GM12878 (cell line): ENCODE measurements at places on chromosomes 2 and 18. TPM values are rescaled to one million over a fixed set of nuclear protein-coding genes. Genes with fewer than 3 reads are reported as not detected.

DNA sequence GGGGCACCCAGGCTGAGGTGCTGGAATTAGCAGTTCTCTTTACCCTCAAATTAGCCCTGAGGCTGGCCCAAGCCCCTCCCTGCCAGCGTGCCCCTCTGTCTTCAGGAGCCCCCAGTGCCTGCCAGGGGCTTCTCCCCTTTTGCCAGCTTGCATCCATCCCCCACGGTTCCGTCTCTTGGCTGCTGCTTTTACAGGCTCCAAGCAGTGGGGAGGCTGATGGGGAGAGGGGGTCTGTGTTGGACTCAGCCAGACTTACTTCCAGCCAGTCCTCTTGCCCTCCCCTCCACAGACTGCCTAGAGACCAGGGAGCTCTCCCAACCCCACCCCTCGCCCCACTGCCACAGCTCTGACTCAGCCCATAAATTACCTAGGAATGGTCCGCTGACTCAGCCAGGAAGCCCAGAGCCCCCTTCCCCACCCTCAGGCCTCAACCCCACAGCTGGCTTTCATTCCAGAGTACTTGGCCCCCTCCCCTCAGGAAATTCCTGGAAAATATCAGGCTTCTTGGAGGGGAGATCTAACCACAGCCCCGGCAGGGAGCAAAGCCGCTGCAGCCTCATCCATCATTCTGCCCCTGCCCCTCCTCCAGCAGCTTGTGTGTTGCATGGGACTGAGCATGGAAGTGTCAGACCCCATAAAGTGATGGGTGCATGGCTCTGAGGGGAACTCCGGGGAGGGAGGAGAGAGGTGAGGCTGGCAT is 184.6 kb downstream of the ZFP36L2 start:
- no peak for DNase-seq

- DNase-seq, result no peak
Measured at GRCh38 chr2:234973008-234973407, 21.2 kb downstream of the SH3BP4 start.

- DNase-seq, result no peak
Measured at GRCh38 chr2:37833423-37833822, 91.7 kb upstream of the RMDN2 start.

GRCh38 chr2:18132697-18133096 is 254.2 kb downstream of the KCNS3 start:
- no peak for DNase-seq

DNA sequence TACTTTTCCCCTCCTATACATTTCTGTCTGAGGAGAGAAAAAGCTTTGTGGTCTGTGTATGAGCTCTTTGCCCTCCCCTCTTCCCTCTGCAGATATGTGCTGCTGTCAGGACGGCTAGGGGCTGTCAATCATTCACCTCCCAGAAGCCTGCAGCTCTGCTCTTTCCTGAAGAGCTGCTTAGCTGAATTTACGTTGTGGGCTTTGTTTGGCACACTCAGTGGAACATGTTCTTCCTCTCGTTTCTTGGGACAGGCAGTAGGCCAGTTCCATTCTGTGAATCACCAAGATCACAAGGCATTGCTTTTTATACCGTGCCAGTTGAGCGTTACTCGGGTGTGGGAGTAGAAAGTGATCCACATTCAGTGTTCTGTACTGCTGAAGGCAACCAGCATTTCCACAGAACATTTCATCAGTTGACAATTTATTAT is 136.7 kb downstream of the LAMA3 start:
- no peak for DNase-seq

- no peak for DNase-seq
Measured at GRCh38 chr18:77960791-77961410, 711.3 kb downstream of the GALR1 start.

DNA sequence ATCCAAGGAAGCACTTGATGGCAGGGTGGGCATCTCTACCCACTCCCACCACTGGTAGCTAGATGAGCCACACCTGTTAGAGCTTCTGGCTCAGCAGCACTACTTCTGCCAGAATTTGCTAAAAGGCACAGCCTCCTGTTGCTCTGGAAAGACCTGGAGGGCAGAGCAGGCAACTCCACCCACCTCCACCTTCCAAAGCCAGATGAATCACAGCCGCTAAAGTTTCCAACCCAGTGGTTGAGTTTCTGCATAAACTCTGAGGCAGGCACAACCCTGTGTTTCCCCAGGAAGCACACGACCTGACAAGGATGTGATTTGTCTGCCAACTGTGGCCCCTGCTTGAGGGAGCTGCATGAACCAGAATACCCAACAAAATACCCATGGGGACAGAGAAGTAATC is 111.6 kb upstream of the GCFC2 start:
- DNase-seq, result no peak

GRCh38 chr2:49567811-49568600 is 413.7 kb upstream of the FSHR start:
- DNase-seq, result no peak

DNA sequence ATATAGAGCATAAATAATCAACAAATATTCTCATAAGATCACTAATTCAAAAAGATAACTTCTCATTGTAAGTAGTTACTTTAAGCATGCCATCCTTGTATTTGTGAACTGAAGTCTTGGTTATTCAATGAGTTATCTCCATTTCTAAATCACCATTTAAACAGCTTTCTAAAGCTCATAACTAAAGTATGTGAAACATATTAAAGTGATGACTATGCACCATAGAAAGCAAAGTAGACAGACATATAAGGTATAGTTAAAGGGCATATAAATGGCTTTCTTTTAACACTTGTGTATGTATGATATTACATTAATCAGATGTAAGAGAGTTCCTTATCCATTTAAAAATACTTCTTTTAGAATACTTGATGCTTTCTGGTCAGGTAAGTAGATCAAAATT is 83.5 kb downstream of the IKZF2 start:
- DNase-seq, result no peak

Gene LHCGR
- not detected in 2 replicates for polyA plus RNA-seq

Gene CNRIP1
- not detected in 2 replicates for polyA plus RNA-seq

Gene LDLRAD4
- polyA plus RNA-seq, result 15.5 and 19.8 TPM in 2 replicates

Gene TRMT61B
- polyA plus RNA-seq, result 23.7 TPM in 2 replicates

Gene SCN1A
- not detected in 2 replicates for polyA plus RNA-seq

Gene SERPINB4
- not detected in 2 replicates for polyA plus RNA-seq

Gene CRYBA2
- polyA plus RNA-seq, result not detected in 2 replicates

Gene GBX2
- not detected in 2 replicates for polyA plus RNA-seq
